A549 (cell line): ENCODE measurements at places on chromosomes 1 and 21.

DNA sequence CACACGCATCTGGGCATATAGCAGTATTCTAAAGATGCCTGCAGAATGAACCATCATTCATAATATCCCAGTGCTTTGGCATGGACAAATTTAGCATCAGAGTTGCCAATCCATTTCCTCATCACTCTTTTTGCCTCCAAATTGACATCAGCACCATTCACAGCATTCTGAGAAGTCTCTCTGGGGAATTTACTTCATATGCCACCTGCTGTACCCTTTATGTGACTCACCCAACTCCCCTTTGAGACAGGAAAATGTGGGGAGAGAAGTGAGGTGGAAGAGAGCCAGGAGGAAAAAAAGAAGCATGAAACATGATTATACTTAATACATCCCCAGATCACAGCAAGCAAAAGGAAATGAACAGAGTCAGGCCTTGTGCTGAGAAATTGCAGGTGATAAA is 37.4 kb downstream of the RAB3B start:
- DNase-seq, result no peak

DNA sequence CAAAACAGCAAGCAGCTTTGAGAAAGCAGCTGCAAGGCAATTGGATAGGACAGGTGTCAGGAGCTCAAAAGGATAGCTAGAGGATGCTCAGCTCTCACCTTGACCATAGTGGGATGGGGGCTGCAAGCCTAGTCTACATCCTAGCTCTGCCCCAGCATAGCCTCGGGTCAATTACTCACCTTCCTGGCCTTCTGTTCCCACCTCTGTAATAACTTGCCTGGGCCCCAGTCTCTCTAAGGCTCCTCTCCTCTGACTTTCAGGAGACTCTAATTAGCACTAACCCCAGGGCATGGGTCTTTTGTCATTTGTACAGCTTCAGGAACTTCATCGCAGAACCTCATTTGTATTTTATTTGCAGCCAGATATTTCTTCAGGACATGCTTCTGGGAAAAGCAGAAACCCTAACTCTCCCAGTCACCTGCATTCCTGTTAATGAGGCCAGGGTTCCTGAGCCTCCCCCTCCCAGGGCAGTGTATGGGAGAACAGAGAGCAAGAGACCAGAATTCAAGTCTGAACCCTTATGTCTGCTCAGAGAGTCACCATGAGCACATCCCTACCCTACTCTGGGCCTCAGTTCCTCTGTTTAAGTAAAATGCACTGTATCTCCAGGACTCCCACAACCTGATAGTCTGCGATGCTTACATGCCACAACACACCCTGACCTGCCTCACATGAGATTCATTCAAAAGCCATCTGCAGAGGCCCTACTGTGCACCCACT is 108.1 kb downstream of the MATN1 start:
- DNase-seq, result no peak

DNA sequence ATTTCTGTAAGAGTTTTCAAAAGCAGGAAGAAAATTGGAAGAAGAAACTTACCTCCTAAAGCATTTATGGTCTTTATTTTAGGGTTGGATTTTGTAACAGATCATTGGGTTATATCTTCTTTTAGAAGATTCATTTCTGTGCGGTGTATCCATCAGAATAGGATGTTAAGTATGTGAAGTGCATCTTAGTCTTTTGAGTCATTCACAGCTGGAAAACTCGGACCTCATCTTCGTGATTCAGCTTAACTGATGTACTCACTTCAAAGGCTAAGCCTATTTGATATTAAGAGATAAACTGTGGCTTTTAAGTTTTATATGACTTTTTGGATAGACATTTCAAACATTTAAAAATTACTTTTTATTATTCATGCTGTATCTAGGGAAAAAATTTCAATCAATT is 56.3 kb downstream of the GIPC2 start:
- no peak for DNase-seq

- DNase-seq, result peak; percentile 72
These were observed 49.5 kb upstream of the ERRFI1 start for GRCh38 chr1:8075511-8076051.

DNA sequence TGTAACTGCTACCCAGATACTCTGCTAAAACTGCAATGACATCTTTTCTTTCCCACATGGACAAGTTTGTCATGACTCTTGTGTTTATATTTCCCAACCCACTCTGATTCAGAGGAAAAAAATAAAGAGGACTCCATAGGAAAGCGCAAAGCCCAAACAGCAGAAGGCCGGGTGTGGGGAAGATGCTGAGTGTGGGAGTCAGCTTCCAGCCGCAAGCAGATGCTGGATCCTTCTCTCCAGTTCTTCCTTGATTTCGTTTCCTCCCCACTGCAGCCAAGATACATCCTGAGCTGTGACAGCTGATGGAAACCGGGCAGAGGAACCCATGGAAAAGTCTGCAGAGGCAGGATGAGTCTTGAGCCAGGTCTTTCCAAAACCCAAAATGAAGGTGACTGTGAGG is 498.2 kb downstream of the PLPP3 start:
- no peak for DNase-seq

- DNase-seq, result no peak
These were observed 362 bp downstream of the ZBTB48 start for GRCh38 chr1:6580119-6580592.

DNA sequence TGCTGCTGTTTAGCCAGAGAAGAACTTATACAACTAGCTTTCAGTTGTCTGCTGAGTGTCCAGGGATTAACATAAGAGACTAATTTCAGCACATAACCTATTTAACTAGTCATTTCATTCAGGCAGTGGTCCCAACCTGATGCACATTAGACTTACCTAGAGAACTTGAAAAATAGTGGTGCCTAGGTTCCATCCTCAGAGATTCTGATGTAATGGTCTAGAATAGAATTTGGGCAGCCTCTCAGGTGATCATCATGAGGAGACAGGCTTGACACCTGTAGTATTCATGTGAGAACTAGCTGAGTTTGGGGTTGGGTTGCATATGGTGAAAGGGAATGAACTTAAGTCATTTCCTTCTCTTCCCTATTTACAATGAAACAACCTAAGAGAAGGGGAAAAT is 24.8 kb downstream of the CNST start:
- DNase-seq, result no peak

- peak; percentile 92 for DNase-seq
These were observed 38.2 kb downstream of the PAX7 start for GRCh38 chr1:18668750-18669404.

DNA sequence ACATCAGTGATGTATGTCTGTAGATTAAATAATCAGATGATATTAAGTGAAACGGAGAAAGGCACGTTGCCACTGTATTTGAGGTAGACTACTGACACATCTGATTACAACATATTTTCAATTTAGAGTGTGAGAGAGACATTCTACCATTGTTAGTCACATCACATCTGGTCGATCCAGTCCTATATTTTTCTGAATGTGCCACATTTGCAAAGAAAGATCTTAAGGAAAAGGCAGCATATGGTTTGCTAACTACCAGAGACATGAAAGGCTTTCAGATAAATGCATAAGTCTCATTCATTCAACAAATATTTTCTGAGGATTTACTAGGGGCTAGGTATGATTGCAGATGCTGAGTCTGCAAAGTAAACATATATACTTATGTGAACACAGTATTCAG is 114.3 kb upstream of the RUNX1 start:
- DNase-seq, result no peak

- peak; percentile 95 for DNase-seq
These were observed at the start of gene CDC20 for GRCh38 chr1:43358746-43359693. Gene CDC20, plus strand, starts transcription at chr1:43358981. Its CDS starts 235 bp downstream, at chr1:43359216.

DNA sequence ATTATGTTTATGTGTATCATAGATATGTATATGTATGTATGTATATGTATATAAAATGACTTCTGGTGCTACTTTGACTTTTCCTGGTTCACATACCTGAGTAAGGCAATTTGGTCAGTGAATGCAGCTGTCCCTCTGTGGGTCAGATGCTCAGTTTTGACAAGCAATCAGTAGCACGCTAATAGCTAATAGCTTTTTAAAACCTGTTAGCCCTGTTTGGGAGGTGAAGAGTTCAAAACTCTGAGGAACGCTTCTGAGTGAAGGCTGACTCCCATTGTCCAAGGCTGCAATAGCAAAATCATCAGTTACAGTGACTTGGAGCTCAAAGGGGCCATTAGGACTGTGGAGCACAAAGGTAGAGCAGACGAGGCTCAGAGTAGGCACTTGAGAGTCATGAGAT is 67.2 kb downstream of the MARK1 start:
- DNase-seq, result no peak

DNA sequence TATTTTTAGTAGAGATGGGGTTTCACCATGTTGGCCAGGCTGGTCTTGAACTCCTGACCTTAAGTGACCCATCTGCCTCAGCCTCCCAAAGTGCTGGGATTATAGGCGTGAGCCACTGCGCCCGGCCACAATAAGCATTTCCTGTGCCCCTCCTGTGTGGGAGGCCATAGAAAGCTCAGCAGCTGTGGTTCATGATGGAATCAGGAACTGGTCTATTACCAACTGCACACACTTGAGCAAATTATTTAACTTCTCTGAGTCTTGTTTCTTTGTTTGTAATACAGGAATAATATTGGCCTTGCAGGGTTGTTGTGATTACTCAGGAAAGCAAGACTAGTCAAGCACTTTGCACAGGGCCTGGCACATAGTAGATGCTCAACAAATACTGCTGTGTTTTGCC is 15.0 kb downstream of the RHBG start:
- DNase-seq, result no peak

GRCh38 chr1:2414297-2414958 is 2.1 kb upstream of the PEX10 start:
- DNase-seq, result peak; percentile 57

- no peak for DNase-seq
These were observed 3.6 kb upstream of the MAP1LC3C start for GRCh38 chr1:242002510-242002909.

DNA sequence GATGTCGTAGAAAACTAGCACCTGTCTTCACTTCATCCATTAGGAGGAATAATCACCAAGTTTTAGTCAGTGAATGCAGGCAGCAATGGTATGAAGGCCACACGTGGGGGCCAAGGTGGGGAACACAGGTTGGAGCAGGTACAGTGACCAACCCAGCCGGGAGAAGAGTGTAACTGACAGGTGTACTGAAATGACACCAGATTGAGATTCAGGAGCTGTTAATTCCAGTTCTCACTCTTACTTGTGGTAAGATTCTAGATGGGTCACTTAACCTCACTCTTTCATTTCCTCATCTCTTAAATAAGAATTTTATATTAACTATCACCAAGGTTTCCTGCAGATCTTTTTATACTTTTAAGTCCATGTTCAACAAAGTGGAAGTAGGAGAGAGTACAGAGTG is 206.2 kb upstream of the PTBP2 start:
- DNase-seq, result no peak

GRCh38 chr1:184541537-184542152 is 154.8 kb downstream of the C1orf21 start:
- DNase-seq, result no peak

DNA sequence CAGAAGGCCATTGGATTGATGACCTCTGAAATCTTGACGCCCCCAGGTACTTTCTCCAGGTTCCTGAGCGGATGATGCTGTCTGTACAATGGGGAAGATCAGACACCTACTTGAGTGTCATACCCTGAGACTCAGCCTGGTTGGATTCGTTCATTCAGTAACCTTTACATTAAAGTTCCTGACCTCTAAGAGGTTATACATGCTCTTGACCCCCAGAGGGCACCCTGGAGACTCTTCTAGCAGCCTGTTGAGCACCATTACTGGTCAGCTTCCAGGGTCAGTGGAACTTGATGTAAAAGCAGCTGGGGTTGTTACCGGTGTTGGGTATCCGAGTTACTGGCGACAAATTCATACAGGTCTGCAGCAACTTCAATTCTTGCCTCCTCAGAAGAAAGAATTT is 114.3 kb upstream of the ZNF678 start:
- DNase-seq, result peak; percentile 57
